ENCODE measurements at places on chromosomes 6 and 20.

DNA sequence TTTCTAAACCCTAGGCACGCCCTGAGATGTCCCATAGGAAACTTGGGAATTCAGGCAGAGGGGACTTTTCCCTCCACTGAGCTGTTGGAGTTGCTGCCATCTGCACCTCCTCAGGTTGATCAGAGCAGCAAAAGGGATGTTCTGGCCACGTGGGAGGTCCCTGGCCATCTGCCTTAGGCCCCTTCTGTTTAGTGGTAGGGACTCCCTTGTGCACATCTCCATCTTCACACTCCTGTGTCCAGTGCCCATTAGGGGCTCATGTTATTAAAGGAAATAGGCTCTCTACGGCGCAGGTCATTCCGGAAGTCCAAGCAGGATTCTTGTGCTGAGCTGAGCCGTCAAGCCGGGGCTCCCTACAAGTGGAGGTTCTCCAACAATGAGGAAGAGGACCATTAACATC lies 237.8 kb upstream of the RIN2 start:
- no peak for DNase-seq

DNA sequence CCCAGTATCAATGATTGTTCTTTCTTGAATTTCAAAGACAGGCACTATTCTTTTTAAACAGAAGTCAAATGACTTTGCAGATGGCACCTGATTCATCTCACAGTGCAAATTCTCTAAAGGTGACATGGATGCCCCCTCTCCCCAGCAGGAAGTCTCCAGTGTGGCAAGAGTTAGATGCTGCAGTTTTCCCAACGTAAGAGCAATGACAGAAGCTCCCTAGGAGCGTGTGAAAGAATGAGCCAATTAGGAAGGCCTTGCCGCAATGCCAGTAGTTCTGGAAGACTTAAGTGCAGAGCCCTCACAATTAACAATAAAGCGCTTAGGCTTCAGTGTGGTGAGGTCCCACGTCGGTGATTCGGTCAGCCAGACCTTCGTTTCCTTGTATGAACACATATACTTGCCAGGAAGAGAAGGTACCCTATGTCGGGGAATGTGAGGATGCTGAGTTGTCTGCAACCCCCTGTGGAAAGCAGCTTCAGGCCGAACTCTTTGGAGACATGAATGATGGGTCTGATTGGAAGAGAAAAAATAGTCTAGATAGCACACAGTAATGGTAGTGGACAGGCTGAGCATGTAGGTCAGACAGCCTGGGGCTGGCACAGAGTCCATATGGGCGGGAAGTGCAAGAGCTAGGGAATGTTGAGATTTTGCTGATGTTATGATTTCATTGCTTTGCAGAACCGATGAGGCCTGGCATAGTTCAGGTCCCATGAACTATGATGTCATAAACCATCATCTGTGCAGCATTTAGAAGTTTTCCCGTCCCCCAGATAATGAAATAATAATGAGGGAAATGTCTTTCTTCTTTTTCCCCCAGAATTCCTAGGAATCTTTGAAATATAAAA lies 132.6 kb downstream of the PHACTR1 start:
- no peak for DNase-seq

DNA sequence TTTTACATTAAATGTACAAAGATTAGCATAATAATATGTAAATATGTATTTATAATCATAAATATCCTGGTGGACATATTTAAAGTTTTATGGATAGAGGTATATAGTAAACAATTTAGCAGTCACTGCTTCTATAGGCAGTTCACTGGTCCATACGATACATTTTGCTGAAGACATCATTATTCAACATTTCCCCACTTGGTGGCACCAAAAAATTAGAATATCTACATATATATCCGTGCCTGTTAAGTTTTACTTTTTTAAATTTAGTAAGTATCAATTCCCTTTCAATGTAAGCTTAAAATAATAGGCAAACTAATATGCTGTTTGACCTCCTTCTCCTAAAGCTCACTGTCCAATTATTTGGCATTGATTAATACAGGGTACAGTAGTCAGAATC lies 64.2 kb downstream of the LMBRD1 start:
- DNase-seq = no peak

DNA sequence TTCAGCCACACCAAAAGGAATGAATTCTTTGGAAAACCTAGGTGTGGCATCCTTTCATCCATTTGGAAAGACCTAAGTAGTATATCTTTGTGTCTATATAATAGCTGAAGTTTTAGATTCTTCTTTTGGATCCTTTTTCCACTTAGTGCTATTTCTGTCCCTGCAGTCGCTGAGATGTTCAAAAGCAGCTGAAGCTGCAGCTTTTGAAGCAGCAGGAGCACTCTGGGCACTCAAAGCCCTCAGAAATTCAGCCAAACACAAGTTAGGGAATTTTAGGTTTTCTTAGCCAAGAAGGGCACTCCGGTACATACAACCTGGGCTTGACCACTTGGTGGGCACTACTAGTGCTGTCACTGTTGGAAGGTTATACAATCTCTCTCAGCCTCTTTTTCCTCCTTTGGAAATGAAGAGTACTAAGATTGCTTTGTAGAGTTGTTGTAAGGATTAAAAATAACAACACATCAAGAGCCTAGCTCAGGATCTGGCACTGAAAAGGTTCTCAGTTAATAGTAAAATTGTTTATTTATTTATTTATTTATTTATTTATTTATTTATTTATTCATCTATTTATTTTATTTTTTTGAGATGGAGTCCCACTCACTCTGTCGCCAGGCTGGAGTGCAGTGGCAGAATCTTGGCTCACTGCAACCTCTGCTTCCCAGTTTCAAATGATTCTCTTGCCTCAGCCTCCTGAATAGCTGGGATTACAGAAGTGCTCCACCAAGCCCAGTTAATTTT lies 71.9 kb upstream of the SLC22A16 start:
- DNase-seq = no peak

DNA sequence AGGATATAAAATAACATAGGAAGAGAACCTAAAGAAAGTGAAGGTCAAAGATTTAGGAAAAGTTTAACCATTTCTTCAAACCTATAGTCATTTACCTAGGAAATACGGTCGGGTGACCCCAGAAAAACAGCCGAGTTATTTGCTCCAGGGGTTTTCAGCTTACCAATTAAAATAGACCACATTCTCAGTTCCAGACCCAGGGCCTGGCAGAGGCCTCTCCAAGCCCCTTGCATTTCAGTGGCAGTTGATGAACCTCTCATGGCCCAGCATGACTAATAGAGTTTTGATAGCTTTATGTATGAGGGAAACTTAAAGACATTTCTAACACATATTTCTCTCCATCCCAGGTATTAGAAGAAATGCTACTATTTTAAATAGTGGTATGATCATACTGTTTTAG lies 113.5 kb downstream of the OGFRL1 start:
- DNase-seq = peak; percentile 67

- peak; percentile 71 for DNase-seq
These were observed 103.5 kb downstream of the LAMP5 start for GRCh38 chr20:9617940-9618339.

GRCh38 chr20:38866265-38867061 lies 59.8 kb upstream of the FAM83D start:
- DNase-seq = no peak

- no peak for DNase-seq
These were observed 42.0 kb upstream of the LY86 start for GRCh38 chr6:6546318-6547109.

DNA sequence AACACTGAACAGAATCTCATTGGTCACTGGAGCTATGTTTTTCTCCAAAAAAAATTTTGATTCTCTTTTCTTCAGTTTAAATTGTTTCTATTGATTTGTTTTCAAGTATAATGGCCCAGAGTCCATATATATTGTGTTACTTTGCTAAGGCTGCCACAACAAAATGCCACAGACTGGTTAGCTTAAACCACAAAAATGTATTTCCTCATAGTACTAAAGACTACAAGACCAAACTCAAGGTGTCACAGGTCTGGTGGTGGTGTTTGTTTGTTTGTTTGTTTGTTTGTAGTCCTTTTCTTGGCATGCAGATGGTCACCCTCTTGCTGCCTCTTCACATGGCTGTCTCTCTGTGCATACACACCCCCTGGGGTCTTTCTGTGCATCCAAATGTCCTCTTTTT lies 34.0 kb downstream of the BMP5 start:
- no peak for DNase-seq

DNA sequence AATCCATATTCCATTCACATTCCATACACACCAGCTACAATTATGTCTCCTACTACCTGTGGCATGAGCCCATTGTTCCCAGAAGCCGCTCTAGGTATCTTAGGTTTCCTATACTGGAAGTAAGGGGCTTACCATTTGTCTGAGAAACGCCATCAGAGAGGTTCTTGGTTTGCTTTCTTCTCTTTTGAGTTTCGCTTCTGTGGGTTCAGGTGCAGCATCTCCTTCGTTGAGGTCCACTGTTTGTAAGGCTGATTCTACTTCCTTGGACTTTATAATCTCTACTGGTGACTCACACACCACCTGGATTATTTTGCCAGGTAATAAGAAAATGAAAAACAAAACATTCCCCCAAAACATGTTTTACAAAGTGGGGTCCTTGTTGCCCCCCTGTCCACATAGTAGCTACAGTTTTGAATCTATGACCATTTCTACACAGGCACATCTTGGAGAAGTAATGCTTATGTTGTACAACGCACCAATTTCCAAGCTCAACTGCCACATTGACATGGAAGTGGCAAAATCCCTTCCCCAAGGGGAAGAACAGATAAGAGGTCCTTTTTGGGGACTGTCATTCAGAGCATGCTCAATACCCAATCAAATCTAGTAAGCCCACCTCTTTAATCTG lies 103.5 kb downstream of the BCAS1 start:
- no peak for DNase-seq

- no peak for DNase-seq
These were observed 32.6 kb upstream of the NRSN1 start for GRCh38 chr6:24093381-24093780.

- DNase-seq = no peak
These were observed 85.8 kb downstream of the FOXF2 start for GRCh38 chr6:1475174-1475573.

DNA sequence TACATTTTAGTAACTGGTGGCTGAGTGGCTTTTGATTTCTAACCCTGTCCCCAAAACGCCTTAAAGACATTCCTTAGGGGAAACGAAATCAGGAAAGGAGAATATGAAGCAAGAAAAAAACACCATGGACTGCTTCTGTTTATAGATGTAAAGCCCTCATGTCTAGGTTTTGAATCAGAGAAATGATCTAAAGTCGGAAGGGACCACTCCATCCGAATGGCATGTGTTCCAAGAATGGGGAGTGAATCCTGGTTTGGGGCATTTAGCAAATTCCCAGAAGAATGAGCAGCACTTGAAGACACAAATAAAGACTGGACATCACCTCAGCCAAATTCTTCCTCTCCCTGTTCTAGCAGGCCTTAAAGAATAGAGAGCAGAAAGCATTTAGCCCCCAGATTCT lies 65.6 kb downstream of the CAP2 start:
- no peak for DNase-seq

DNA sequence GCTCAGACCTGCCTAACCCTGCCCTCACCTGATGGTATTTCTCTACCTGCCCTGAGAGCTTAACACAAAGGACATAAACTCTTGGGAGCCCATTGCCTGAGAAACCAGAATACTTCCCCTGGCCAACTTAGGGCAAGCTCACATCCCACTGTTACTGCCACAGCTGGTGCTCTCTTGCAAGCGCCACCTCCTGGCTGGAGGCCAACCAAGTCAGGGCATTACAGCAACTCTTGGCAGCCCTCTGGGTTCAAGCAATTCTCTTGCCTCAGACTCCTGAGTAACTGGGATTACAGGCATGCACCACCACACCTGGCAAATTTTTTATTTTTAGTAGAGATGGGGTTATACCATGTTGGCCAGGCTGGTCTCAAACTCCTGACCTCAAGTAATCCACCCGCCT lies 70.1 kb downstream of the HECA start:
- no peak for DNase-seq

DNA sequence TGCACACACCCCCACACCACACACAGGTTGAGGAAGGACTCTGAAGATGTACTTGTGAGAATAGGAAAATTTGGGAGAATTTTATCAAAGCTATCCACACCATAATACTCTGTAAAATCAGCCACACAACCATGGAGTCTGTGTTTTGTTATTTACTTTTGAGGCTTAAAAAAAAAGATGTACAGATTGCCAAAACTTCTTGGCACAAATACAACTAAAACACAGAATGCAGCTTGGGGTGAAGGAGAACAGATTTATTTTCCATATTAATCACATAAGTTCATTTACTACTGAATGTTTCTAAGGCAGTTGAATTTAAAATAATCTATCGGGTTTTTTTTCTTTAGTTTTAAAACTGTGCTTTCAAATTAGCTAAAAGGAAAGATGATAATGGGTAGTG lies 32.8 kb upstream of the KCNQ5 start:
- no peak for DNase-seq

DNA sequence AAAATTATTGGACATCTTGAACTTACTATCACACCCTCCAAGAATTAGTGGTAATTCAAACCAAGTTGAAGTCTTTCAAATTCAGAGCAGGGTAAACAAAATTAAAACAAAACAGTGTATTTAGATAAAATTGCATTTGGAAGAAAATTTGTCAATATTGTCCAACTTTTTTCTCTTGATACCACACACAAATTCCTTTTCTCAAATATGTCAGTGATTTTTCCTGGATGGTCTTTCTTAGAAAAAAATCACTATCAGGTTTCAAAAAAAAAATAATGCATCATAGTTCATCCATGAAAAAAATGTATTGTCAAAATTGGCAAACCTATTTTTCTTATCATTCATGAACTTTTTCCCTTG lies 667.1 kb downstream of the TENT5A start:
- DNase-seq = no peak

- no peak for DNase-seq
These were observed 38.8 kb upstream of the SIRPA start for GRCh38 chr20:1856424-1856823.

GRCh38 chr6:37314487-37315156 lies 39.2 kb upstream of the RNF8 start:
- peak; percentile 22 for DNase-seq

DNA sequence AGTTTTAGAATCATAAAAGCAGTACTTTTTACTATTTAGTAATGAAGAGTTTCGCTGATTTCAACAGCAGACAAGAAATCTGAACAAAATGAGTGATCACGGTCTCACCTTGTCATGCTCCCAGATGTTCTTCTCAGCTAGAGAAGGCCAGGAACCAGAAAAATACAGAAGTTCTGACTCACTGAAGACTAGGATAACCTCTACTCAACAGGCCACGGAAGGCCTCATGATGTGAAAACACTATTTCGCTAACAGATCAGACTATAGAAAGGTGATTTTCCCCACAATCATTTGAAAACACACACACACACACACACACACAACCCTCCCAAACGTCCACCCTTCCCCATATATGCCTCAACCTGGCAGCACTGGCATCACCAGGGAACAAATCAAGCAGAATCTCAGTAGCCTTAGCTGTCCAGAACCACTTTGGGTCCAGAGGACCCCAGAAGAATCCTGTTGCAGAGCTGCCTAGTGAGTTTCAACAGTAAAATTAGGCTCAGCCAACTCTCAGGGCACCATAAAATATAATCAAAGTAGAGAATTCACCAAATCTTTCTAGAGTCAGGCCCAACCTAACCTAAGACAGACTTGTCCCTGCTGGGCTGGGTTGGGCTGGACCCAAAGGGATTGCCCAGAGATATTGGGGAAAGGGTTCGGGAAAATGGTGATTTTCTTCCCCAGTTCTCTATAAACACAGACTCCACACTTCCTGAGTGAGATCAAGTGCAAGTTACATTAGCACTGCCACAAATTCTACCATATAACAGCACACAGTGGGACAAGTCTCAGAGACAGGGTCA lies 7.9 kb downstream of the EXOC2 start:
- no peak for DNase-seq

- no peak for DNase-seq
These were observed 78.4 kb downstream of the PREP start for GRCh38 chr6:105324386-105324950.

Measured in Caki2 (cell line).